ENCODE measurements at places on chromosomes 2 and 18.

DNA sequence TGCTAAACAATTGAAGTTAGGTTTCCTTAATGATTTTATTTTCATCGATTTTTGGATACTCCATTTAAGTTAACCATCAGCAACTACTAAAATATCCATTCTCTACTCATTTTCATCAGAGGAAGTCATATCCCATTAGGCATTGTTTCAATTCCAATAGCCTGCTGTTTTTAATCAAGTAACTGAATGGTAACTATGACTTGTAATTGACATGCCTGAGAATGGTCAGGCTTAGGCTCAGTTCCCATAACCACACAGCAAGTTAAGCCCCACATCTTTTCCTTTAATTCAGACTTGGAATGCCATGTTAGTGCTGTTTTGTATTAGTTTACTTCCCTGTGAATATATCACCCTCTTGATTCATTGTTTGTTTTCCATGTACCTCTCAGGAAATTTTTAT, 398.8 kb downstream of the ARHGAP15 start:
- no peak for DNase-seq

DNA sequence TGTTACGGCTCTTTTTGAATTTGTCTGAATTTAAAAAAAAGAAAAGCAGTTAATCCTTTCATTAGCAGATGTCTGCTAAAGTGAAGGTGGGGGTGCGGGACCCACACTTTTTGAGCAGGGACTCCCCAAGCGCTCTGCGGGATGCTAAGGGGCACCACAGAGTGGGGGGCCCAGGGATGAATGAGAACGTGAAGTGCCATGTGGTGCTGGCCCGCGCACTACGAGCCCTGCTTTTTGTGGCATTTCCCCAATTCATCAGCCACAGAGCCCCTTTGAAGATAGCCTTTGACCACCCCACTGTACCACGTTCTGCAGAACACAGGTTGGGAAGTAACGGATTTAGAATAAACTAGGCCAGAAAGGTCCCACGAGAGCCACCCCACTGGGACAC, 28.6 kb downstream of the HS1BP3 start:
- no peak for DNase-seq

DNA sequence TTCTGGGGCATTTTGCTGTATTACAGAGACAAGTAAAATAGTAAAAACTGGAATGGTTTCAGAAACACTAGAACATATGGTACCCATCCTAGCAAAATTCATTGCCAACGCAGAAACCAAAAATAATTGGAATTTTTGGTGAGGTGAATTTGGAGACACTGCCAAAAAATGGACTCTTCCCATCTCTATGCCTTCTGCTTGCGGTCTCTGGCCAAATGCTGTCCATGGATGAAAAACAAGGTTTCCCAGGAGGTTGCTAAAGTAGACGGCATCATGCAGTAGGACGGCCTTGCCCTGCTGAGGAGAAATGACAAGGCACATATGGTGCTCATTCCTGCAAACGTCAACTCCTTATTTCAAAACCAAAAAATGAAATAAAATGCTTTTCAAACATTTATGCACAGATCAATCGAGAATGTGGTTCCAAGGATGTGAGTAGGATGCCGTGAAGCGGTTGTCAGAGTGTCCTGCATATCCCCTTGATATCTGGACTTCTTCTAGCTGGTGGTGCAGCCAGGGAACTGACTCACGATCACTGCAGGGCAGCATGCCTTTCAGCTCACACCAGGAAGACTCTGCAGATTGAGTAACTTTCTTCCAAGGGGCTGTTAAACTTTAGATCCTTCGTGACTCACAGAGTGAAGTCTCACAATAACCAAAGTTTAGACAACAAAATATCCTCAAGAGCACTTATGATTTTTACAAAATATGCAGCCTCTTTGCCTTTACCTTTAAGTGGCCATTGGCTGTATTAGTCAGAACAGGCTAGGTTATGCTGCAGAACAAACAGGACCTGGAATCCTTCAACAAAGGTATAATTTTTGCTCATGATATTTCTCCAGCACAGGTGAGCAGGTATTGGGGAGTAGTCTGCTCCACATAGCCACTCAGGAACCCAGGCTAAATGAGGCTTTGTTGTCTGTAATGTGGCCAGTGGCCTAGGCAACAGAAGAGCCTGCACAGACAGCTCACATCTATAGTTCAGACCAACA, 149.4 kb upstream of the NDUFV2 start:
- DNase-seq, result no peak

- no peak for DNase-seq
Observed at GRCh38 chr2:212711856-212712255, 173.3 kb upstream of the ERBB4 start.

DNA sequence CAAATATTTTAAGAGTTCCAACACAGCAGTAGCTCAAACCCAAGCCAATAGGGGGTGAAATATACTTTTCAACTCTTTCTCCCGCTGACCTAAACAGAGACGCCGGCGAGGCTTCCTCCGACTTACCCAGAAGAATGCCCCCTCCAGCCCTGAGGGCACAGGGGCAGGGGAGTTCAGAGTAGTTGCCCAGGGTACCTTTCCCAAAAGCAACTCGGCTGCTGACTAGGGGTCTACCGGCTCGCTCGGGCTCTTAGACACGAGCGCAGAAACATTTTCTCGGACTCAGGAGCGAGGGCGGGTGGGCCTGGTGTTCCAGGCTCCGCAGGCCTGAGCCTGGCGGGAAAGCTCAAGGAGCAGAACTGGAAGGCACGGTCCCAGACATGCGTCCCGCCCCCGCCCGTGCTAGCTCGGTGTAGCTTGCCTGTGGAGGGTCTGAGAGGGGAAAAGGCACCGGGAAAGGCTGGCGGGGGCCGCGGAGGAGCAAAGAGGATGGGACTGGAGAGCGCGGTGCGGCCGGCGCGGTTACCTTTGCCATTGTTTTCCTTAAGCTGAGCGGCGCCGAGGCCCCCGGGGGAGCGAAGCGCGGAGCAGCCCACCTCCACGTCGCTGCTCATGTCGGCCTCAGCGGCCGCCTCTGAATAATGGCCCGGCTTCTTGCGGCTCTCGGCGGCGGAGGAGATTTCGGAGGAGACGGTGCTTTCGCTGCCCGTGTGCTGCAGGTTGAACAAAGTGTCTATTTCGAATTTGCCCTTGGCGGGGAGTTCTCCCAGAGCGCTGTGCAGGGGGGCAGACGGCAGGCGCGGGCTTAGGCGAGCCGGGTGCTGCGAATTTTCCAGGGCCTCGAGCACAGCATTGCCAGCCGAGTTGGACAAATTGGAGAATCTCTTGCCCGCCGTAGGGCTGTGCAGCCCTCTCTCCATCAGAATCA, 674 bp downstream of the EVX2 start:
- DNase-seq, result no peak
